Activated CD4-positive, alpha-beta memory T cell treated with anti-CD3 and anti-CD28 coated beads for 36 hours (primary cell): ENCODE measurements at places on chromosomes 7 and 10. TPM values are rescaled to one million over a fixed set of nuclear protein-coding genes. Genes with fewer than 3 reads are reported as not detected.

ELFN1 gene
- total RNA-seq, result 0.12 TPM

DNA sequence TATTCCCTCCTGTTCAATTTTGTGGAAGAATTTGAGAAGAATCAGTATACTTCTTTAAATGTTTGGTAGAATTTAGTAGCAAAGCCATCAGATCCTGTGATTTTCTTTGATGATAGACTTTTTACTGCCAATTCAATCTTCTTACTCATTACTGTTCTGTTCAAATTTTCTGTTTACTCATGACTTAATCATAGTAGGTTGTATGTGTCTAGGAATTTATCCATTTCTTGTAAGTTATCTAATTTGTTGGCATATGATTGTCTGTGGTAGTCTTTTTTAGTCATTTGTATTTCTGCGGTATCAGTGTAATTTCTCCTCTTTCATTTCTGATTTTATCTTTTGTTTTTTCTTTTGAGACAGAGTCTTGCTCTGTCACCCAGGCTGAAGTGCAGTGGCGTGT lies 87.4 kb downstream of the CCDC3 start:
- no peak for DNase-seq

LEP gene
- not detected for total RNA-seq

VDAC2 gene
- total RNA-seq, result 221 TPM

JAKMIP3 gene
- 0.77 TPM for total RNA-seq

- DNase-seq, result no peak
These were observed 204.6 kb downstream of the GRID1 start for GRCh38 chr10:86162036-86162435.

DNA sequence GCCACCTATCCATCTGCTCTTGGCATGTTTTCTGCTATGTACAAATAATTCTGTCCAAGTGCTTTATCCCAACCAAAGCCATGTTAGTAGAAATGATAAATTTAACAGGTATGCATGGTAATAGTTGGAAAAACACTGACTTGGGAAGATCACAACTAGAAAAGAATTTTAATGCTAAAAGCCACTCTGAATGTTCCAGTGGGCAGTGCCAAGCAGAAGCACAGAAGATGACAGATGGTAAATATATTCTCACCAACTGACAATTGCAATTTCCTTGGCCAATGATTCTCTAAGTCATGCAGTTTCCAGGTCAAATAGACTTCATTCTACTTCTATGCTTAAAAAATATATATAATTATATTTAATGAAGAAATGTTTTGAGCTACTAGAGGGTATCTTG lies 83.6 kb upstream of the SEMA3C start:
- DNase-seq, result no peak

GRCh38 chr10:49444349-49444748 lies 48.5 kb upstream of the DRGX start:
- DNase-seq, result no peak

GRCh38 chr7:37719077-37719476 lies 35.5 kb downstream of the GPR141 start:
- DNase-seq, result no peak

DNA sequence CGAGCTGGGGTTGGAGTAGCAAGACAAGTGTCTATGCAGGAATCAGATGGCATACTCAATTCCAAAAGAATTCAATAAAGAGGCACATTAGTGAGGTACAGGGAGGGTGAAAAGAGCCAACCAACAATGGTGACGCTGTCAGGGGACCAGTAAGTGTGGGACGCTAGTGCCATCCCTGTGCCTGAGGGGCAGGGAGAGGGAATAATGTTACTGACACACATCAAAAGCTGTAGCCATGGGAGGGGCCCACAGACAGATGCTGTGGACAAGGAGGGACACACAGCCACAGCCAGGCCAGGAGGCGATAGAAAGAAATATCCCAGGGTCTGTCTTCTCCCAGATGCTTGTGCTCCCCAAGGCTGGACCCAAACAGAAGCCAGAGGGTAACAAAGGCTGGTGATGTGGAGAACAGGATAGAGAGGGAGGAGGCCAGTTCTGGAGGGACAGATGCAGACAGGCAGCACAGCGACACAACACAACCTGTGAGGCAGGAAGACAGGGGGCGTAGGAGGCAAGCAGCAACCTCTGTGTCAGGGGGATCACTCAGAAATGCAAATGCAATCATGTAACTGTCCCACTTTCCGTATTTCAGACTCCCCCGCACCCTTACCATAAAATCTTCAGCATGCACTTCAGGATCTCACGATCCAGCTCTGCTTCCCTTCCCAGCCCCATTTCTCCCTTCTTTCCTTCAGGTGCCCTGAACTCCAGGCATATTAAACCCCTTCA lies 240.5 kb upstream of the FZD8 start:
- DNase-seq, result no peak

GRCh38 chr10:60511477-60512229 lies 122.0 kb upstream of the ANK3 start:
- DNase-seq, result no peak

DNA sequence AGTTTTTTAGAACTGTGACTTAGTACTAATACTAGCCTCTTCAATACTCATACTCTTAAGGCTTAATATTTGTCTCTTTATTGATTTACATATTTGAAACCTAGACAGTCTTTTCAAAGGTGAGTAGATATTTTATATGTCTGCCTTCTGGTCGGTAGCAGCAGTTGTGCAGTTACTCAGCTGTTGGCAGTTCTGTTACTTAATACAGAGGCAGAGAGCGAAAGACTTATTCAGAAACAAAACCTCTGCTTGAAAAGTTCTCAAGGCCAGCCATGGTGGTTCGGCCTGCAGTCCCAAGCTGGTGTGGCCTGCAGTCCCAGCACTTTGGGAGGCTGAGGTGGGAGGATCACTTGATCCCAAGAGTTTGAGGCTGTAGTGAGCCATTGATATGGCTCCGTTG lies 84.2 kb downstream of the AUTS2 start:
- no peak for DNase-seq

- no peak for DNase-seq
These were observed 14.0 kb upstream of the PTTG1IP2 start for GRCh38 chr7:90455163-90456030.

ACSM6 gene
- total RNA-seq, result not detected
